Gastroesophageal sphincter (tissue), 4 donors: ENCODE measurements at places on chromosomes 4 and X.

GRCh38 chr4:146381263-146381872, 140.4 kb downstream of the SLC10A7 start:
- no peak for ATAC-seq

DNA sequence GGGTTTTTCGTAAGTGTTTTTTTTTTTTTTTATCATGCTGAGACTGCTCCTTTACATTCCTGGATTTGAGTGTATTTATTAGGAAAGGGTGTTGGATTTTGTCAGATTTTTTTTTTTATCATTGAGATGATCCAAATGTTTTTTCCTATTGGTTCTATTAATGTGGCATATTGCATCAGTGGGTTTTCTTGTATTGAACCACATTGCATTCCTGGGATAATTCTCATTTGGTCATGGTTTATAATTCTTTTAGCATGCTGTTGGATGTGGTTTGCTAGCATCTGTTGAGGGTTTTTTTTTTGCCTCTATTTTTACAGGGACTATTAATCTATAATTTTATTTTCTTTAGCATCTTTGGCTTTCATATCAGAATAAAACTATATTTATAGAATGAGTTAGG, 28.8 kb downstream of the COL4A5 start:
- no peak for ATAC-seq

DNA sequence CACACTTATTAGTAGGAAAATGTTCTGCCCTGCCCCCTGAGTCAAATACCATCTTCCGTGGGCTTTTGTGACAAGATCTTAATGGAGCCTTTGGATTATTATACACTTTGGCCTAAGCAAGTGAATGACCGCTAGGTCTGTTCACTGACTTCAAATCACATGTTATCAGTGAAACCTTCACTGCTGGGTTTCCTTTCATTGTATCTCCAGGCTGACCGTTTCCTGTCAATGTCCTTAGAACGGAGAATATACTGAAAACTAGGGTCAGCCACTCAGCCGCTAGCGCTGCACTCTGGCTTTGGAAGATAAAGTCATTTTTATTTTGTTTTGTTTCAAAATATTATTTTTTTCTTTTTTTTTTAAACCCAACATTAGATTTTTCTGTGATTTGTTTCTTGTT, 107.0 kb upstream of the TLL1 start:
- ATAC-seq: peak; percentile 50

DNA sequence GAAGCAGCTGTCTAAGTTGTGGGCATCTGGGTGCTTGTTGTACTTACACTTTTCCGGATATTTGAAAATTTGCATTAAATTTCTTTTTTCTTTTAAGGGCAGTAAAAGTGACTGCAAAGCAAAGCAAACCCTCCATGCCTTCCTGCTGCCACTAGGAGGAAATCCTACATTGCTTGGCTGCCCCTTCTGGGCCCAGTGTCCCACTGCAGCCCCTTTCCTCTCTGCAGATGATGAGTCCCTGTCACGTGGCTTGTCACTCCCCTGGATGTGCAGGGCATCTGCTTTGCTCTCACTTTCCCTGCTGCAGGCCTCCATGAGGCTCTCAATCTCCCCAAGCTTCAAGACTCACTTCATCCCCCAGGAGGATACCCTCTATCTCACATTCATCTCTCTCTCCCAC, 12.7 kb downstream of the TSR2 start:
- ATAC-seq: no peak

DNA sequence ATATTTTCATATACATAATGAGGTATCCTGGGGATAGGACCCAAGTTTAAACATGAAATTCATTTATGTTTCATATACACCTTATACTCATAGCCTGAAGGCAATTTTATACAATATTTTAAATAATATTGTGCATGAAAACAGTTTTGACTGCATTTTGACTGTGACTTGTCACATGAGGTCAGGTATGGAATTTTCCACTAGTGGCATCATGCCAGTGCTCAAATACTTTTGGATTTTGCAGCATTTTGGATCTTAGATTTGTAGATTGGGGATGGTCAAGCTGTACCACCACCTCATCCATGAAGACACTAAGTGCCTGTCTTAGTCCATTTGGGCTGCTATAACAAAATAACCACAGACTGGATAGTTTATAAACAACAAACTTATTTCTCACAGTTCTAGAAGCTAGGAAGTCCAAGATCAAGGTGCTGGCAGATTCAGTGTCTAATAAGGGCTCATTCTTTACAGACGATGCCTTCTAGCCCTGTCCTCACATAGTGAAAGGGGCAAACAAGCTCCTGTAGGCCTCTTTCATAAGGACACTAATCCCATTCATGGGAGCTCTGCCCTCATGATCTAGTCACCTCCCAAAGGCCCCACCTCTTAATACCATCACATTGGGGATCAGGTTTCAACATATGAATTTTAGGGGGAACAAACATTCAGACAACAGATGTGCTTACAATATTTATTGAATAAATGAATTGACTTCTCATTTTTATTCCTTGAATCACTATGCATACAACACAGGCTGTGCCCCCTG, 9.4 kb downstream of the NUDT6 start:
- ATAC-seq: no peak
